Smooth muscle cell of the brain vasculature (primary cell): ENCODE measurements at places on chromosomes 6 and 20.
A peak's percentile ranks its signal among the peaks of the same experiment; 100 is the strongest.

DNA sequence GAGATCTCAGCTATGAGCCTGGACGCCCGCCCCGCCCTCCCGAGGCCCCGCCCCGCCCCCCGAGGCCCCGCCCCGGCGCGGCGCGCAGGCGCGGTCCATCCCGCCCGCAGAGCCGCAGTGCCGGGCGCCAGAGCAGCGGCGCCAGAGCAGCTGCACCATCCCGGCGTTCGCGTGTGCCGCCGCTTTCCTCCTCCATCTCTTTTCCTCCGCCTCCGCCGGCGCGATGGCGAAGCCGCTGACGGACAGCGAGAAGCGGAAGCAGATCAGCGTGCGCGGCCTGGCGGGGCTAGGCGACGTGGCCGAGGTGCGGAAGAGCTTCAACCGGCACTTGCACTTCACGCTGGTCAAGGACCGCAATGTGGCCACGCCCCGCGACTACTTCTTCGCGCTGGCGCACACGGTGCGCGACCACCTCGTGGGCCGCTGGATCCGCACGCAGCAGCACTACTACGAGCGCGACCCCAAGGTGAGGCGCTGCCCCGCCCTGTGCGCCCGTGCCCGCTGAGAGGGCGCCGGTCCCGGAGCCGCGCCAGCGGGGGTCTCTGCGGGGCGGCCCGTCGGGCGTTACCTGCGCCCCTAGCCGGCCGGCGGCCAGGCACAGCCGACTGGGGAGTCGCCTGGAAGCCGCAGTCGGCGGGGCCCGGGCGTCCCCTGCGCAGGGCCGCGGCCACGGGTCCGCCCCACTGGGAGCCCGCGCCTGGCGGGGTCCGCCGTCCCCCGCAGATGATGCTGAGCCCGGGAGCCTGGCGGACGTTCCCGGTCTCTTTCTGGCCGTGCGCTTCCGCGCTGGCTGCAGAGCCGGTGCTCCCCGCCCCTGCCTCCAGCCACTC, at the start of gene PYGB:
Gene PYGB, plus strand, starts transcription at position 130 of the 830 bp plus-strand sequence. Its CDS starts 94 bp downstream, at position 224.
- DNase-seq = no peak

GRCh38 chr6:25312034-25312620, 33.0 kb downstream of the CARMIL1 start:
- DNase-seq = no peak

- no peak for DNase-seq
Observed at GRCh38 chr6:28803337-28803709, 120.5 kb downstream of the TRIM27 start.

GRCh38 chr6:163149279-163149848, 265.2 kb upstream of the QKI start:
- no peak for DNase-seq

DNA sequence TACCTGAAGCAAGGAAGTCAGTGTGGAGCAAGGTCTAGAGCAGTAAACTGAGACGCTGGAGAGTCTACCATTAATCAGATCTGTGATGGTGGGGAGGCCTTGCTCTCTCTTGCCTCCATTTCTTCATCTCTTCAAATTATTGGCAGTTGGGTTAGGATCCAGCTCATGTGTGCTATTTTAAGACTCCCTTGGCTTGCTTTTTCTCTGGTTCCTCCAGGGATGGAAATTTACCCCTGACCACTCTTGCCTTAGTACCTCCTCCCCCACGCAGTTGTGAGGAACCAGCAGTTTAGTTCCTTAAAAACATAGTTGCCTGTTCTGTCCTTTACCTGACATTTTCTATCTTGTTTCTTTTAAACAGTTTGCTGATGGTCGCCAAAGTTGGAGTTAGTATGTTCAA, 7.4 kb downstream of the TMEM14C start:
- no peak for DNase-seq

DNA sequence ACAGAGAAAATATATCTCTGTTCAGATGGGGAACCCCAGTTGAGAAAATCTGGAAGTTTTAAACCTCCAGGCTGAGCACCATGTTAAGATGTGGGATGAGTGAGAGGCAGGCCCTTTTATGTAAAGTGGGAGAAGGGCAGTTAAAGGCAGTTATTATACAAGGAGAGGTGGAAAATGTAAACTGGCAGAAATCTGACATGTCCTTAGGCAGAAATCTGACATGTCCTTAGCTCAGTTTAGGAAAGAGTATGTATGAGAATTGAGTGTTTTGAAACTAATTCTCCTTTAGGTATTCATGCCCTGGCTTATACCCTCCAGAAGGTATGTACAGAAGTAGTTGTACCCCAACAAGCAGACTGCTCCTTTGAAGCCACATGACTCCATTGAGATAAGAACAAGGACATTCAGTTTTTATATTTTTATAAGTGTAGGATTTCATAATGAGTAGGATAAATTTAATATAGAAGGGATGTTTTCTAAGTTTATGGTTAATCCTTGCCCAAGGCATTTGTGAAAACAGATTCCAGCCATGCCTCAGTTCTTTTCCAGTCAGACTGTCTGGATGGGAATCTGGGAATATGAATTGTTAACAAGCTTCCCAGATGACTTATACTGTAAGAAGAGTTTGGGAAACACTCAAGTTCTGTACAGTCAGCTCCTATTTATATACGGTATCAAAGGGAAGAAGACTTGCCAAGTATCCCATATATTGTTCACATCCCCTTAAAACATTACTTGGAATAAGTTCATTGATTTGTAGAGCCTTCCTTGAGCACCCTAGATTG, 87.7 kb downstream of the SCAND1 start:
- DNase-seq = no peak

GRCh38 chr6:169913096-169913638, 161.7 kb downstream of the ERMARD start:
- no peak for DNase-seq

- no peak for DNase-seq
Observed at GRCh38 chr6:22029171-22029570, 267.7 kb downstream of the PRL start.

DNA sequence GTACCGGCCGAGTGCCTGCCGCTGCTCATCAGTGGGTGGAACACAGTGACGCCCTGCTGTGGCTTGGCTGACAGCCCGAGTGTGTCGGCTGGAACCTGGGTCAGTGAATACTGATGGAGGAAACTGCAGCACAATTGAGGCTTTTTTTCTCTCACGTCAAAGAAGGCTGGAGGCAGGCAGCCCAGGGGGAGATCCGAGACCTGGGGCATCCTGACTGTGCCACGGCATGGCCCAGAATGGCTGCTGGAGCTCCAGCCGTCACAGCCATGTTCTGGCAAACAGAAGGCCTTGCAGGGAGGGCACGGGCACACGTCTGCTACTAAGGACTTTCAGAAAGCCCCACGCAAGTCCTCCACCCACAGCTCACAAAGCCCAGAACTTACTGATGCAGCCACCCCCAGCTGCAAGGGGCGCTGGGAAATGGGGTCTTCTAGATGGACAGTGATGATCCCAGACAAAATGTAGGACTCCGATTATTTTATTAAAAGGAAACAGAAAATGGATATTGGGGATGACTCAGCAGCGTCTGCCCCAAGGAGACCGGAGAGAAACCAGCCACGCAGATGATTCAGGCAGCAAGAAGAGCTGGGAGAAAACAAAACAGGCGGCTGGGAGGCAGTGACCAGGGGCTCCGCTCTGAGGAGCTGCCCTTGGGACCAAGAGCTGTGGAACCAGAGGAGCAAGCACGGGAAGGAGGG, 140.0 kb downstream of the TAF4 start:
- DNase-seq = peak; percentile 55

- DNase-seq = no peak
Observed at GRCh38 chr6:157046776-157047175, 269.6 kb downstream of the ARID1B start.

DNA sequence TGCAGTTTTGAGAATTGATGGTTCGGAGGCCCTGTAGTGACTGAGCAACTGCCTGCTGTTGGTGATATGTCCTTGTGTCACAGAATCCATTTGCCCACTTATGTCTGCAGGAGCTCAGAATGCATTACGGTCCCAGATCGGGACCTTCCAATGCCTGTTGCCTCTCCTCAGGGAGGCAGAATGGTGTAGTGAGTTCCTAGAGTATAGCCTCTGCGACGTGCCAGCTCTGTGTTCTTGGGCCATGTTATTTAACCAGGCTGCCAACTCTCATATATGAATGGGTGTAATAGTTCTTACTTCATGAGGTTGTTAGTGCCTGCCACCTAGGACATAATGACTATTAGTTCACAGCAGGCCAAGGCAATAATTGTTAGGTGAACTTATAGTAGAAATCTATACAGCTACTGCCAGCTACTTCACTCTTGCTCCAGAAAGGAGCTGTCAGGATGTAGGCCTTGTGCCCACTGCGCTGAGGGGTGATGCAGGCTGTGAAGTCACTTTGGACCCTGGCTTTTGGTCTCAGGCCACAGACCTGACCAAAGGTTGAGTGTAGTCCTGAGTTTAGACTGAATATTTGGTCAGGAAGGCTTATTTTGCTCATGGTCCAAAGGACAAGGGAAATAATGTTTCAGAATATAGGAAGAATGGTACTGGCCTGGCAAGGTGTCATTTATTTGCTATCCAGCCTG, 82.1 kb downstream of the ASXL1 start:
- DNase-seq = no peak

GRCh38 chr6:143191361-143191760, 130.7 kb downstream of the AIG1 start:
- no peak for DNase-seq

- no peak for DNase-seq
Observed at GRCh38 chr6:156598855-156599180, 178.4 kb upstream of the ARID1B start.

DNA sequence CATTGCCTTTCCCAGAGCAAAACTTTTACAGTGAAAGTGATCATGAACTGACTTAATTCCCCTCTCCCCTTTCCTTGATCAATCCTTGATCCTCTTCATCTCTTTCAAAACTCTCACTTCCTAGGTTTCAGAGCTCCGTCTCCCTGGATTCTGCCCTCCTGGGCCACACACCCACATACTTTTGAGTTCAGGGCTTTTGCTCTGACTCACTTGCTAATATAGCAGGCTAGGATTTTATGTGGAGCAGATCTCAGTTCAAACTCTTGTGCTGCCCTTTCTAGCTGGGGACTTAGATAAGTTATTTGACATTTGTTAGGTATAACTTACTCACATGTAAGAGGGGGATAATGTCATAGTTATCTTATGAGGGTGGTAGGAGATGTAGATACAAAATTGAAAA, 109.1 kb upstream of the MLIP start:
- DNase-seq = no peak

DNA sequence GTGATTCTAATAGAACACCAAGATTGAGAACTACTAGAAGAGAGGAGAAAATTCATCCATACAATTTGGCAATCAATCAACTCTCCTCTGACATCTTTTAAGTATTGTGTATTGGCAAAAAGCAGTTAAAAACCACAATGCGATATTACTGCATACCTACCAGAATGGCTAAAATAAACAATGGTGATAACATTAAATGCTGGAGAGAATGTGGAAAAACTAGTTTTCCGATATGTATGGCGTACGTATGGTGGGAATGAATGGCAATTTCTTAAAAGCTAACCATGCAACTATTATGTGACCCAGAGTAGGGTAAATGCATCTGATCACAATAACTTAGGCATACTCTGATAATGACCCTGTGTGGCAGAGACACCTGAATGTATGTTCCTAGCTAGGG, 29.3 kb upstream of the LAMA4 start:
- DNase-seq = no peak

- DNase-seq = no peak
Observed at GRCh38 chr6:148708707-148709106, 38.1 kb upstream of the UST start.

DNA sequence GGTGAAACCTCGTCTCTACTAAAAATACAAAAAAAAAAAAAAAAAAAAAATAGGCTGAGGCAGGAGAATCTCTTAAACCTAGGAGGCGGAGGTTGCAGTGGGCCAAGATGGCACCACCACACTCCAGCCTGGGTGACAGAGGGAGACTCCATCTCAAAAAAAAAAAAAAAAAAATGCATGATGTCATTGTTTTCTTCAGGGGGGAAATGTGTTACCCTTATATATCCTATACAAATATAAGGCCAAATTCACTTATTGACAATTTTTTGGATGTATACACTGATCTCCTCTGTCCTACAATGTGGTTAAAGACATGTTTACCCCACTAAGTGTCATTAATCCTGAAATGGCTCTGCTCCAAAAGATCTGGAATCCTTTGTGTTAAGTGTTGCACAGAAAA, 73.1 kb downstream of the TPBG start:
- no peak for DNase-seq

DNA sequence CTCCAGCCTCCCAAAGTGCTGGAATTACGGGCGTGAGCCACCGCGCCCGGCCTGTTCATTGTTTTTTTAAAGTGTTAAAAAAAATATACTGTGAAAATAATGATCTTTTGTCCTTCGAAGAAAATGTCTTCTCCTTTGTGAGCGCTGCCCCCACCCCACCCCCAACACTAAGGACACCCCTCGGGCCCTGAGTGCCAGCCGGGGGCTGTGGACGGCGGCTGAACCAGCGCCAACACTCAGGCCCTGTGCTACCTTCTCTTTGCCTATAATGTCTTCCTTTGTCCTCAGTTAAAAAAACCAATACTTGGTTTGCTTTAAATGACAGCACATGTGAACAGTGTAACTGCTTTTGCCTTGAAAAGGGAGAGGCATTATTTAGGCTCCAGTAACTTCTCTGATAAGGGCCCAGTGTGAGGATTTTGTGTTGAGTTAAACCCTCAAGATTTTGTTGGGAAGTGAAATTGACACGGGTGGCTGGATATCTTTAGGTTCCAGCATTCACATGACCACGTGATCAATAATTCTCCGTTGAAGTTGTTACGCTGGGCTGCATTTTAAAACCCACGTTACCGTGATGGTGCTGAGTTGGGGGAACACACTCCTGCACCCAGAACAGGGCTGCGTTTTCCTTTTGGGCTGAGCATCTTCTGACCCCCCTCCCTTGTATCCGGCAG, 9.5 kb upstream of the ADRM1 start:
- DNase-seq = no peak

GRCh38 chr20:11153819-11154218, 480.0 kb upstream of the JAG1 start:
- no peak for DNase-seq

DNA sequence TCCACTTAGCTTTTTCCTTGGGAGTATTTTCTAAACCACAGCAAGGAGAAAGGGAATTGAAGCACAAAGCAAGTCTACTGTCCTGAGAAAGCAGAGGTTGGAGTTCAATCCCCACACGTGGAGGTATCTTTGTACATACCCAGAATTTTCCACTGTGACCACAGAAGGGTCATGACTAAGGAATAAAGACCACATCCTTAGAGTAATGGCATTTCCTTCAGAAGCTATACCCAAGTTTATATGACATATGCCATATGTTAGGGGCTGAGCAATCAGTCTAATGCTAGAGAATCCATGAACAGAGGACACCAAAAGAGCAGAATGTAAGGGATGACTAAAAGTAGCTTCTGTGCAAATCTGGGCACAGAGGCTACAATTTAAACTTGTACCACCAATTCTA, 46.4 kb downstream of the ATG5 start:
- no peak for DNase-seq

GRCh38 chr6:17902974-17903373, 84.5 kb downstream of the KIF13A start:
- no peak for DNase-seq
